Hematopoietic multipotent progenitor cell treated with erythropoietin and hydrocortisone succinate and interleukin-3 and kit ligand, for 8 days (in vitro differentiated cells): ENCODE measurements at places on chromosomes 1 and 21.

DNA sequence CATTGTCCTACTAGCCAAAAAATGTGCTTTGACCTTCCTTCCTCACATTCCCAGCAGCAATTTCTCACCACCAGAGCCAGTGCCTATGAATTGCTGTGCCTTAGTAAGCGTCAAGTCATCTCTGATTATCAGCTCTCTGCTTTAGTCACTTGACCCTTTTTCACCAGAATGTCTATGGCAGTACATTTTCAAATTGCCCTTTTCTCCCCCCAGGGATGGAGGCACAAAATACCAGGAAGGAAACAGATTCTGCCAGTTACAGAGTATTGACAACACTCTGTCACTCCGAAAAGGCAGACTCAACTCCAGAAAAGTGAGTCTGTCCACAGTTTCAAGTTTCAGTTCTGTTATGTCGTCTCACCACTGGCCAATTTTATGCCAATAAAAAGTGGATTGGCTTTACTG, 167.4 kb downstream of the TNFSF18 start:
- DNase-seq, result no peak

GRCh38 chr1:69086148-69086547, 481.6 kb upstream of the LRRC7 start:
- DNase-seq, result no peak

GRCh38 chr1:91831132-91831930, 54.6 kb downstream of the TGFBR3 start:
- DNase-seq, result no peak

DNA sequence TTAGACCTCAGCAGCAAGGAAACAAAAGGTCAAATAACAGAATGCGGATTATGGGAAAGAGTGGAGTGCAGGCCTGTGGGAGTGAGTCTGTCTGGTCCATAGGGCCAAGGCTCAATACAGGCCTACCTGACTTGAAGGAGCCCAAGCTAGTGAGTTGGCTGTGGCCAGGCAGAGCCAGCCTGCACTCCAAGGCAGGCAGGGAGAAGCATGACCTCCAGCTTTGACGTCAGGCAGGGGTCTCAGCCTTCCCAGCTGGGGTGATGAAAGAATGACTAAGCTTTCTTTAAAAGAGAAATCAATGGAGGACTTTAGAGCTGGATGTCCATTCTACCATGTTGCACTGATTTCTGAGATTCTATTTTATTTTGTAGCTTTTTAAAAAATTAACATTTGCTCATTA, 62.8 kb downstream of the RHOU start:
- DNase-seq, result no peak

DNA sequence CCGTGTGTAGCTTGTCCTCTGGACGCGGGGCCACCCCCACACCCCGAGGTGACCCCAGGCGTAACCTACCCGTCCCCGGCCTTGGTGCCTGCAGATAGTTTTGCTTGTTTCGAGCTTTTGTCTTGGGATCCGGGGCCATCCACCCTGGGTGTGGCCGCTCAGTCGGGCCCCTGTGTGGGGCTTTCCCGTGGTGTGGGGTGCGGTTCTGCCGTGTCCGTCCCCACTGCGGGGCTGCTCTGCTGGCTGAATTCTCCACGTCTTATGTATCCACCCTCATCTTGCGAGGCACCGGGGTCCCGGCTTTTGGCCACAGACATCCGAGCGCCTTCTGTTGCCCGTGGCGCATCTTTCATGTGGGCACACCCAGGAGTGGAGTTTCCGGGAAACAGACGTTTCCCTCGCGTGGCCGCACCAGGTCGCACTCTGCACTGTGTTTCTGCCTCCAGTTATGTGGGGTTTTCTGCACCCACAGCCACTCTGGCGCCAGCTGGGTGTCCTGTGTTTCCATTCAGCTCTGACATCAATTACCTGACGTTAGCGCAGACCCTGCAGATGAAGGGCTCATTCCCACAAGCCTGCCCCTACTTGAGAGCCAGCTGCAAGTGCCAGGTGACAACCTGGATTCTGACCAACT, 64.9 kb downstream of the PRKCZ start:
- DNase-seq, result no peak

DNA sequence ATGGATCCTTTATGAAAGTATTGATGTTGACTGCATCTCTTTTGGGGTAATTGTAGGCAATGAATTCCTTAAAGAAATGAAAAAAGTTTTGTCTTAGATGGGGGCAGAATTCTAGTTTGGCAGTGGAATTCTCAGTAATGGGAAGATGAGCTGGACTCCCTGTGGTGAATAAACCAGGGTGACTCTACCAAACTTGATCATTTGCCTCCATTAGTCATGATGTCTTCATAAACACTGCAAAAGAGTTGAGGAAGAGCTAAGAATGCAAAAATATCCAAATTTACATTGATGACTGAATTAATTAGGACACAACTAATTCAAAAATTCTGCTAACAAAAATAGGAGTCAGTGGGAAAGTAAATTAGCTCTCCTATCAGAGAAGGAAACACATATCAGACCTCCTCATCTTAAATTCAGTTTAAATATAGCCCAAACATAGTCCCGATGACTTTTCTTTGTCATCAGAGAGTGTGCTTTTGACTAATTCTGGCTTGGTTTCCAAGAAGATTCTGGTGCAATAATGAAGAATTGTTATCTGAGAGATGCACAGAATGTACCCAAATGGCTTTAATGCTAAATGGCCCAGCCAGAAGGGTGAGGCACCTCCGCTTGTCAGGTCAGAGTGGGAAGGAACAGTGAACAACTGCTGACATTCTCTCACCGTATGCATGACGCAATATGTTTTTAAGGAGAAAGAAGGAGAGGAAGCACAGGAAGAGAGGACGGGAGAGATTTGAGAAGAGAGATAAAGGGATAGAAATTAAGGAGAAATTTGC, 525.1 kb downstream of the LMO4 start:
- DNase-seq, result peak; percentile 30

- no peak for DNase-seq
Observed at GRCh38 chr1:243496187-243496646, 240.4 kb downstream of the SDCCAG8 start.

DNA sequence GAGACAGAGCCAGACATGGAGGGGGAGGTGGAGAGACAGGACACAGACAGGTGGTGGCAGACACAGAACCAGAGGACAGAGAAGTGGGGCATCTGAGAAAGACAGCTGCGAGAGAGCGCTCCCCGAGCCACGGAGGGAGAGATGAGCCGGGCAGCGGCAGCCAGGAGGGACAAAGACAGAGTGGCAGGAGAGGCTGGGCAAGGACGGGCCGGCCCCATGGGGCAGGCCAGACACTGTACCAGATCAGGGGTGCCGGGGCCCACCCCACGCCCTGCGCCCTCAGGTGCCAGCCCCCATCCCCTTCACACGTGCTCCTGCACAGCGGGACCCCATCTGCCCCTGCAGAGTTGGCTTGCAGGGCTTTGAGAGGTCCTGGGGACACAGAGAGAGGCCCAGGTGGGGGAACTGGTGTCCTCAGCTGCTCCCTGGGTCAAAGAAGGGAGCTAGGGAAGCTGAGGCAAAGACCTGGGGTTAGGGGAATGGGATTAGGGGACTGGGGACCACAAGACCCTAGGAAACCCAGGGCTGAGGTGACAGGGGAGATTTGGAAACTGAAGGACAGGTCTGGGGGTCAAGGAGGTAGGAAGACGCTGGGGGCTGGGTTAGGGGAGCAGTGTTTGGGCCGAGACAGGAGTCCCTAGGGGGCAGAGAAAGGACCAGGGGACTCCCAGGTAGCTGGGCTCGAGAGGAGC, 643 bp downstream of the FNDC5 start:
- no peak for DNase-seq

GRCh38 chr1:160745551-160745950, 6.5 kb downstream of the SLAMF7 start:
- no peak for DNase-seq

GRCh38 chr1:169858467-169858866, 35.2 kb downstream of the SCYL3 start:
- no peak for DNase-seq

DNA sequence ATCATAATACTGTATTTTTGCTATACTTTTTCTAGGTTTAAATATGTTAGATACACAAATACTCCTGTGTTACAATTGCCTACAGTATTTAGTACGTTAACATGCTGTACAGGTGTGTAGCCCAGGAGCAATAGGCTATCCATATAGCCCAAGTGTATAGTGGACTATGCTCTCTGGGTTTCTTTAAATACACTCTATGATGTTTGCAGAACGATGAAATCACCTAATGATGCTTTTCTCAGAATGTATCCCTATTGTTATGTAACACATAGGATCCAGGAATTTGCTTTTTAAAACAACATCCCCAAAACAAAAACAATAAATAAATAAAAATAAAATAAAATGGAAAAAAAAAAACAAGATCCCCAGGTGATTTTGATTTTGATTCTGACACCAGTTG, 18.1 kb upstream of the RBM15 start:
- DNase-seq, result no peak

- no peak for DNase-seq
Observed at GRCh38 chr1:26900815-26901511, 696 bp upstream of the GPATCH3 start.

DNA sequence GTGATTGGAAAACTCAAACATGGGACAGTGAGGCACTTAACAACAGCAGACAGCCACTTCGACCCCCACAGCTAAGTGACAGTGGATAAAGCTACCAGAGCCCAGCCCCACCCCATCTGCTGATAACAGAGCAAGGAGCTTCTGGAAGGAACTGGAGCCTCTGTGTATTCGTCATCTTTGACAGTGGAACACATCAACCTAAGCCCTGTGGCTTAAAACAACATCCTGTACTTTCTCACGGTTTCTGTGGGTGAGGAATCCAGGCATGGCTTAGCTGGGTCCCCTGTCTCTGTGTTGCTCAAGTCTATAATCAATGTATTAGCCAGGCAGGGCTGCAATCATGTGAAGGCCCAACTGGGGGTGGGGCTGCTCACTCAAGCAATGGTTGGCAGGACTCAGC, 18.4 kb upstream of the SIPA1L2 start:
- no peak for DNase-seq

DNA sequence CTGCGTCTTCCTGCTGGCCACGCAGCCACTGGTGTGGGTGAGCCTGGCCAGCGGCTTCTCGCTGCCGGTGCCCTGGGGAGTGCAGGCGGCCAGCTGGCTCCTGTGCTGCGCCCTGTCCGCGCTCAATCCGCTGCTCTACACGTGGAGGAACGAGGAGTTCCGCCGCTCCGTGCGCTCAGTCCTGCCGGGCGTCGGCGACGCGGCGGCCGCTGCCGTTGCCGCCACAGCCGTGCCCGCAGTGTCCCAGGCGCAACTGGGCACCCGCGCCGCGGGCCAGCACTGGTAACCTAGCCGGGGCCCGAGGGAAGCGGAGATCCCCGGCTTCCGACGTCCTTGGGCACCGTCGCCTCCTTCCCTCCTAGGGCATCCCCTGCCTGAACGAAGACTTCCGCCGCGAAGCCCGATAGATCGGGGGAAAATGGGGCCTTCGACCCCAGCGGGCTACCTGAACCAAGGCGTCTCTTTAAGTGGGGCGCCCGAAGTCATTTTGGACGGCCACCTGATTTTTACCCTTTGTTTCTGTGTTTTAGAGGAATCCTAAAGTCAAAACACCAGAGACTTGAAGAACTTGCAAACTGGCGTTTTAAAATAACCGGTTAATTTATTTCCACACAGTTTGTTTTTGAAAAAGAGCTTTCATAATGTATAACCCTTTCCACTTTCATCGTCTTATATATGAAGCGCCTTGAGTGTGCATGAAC, 2.0 kb downstream of the GPR88 start:
- peak; percentile 33 for DNase-seq

DNA sequence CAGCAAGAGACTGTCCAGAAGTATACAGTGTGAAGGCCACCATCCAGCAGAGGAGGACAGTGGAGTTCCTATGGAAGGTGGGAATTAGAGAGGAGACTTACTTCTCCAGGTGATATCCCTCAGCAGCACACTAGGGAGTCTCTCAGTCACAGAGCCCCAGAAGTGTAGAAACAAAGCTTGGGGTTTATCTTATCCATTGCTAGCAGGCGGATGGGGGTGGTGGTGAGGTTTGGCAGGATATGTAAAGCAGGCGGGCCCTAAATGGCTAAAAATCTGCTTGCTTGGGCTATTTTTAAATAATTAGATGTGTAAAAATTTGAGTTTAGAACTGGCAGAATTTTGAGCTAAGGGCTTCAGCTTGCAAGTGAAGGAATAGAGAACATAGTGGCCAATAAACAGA, 50.1 kb upstream of the RGS18 start:
- DNase-seq, result peak; percentile 91

- DNase-seq, result peak; percentile 54
Observed at GRCh38 chr1:150165622-150166612, 16.2 kb downstream of the PLEKHO1 start.

DNA sequence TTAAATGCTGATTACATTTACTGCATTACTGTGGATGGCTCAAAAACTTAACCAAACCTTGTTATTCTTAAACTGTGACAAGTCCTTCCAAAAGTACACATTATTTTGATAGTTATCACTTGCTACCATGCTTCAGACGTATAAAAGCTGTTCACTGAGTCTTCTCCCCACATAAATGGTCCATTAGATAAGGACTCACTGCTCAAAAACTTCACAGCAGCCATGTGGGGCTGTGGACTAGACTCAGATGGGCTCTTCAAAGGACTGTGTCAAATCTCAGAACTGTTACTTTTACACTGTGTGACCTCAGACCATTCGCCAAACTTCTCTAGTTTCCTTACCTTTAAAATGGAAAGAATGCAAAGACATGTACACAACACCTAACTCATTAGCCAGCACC, 11.6 kb downstream of the SCAF4 start:
- DNase-seq, result peak; percentile 86

- no peak for DNase-seq
Observed at GRCh38 chr1:207328908-207329440, 7.5 kb downstream of the CD55 start.

DNA sequence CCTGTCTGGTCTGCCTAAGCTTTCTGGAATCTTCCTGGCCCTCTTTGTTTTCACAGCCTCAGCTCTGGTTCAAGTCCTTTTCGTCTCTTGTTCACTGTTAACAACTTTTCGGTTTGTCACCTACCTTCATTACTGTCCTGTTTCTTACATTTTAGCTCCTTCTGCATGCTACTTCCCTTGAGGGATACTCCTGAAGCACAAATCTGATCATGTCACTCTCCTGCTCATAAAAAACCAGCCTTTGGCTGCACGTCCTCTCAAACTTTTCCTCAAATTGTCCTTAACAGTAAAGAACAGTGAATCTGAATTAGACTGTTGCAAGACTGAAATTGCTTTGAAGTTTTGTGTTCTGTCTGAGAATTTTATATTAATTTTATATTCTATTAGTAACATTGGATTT, 3.3 kb downstream of the RAVER2 start:
- DNase-seq, result no peak

GRCh38 chr1:27951396-27951795, 8.4 kb upstream of the XKR8 start:
- no peak for DNase-seq

GRCh38 chr1:11885916-11886315, 27.2 kb upstream of the NPPB start:
- DNase-seq, result no peak

GRCh38 chr21:38938343-38938742, 132.6 kb downstream of the ETS2 start:
- no peak for DNase-seq
